ENCODE measurements at places on chromosomes 6 and 20.

DNA sequence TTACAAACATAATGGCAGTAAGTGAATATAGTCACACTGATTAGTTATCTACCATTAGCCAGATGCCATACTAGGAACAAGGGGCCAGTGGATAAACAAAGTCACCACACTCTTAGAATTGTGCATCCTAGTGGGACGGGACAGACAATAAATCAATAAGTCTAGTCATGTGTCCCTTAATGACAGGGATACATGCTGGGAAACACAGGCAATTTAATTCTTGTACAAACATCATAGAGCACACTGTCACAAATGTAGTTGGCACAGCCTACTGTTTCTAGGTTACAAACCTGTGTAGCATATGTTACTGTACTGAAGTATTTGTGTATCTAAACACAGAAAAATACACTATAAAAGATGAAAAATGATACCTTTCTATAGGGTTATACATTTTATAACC is 123.0 kb upstream of the FAM184A start:
- DNase-seq: no peak

- no peak for DNase-seq
Measured at GRCh38 chr6:53916804-53917463, 122.1 kb downstream of the LRRC1 start.

- DNase-seq: peak; percentile 52
Measured at GRCh38 chr6:151391471-151392413, at the start of gene ZBTB2. Gene ZBTB2 (minus strand): TSS chr6:151391559. CDS start chr6:151373637, 17,922 bp downstream.

DNA sequence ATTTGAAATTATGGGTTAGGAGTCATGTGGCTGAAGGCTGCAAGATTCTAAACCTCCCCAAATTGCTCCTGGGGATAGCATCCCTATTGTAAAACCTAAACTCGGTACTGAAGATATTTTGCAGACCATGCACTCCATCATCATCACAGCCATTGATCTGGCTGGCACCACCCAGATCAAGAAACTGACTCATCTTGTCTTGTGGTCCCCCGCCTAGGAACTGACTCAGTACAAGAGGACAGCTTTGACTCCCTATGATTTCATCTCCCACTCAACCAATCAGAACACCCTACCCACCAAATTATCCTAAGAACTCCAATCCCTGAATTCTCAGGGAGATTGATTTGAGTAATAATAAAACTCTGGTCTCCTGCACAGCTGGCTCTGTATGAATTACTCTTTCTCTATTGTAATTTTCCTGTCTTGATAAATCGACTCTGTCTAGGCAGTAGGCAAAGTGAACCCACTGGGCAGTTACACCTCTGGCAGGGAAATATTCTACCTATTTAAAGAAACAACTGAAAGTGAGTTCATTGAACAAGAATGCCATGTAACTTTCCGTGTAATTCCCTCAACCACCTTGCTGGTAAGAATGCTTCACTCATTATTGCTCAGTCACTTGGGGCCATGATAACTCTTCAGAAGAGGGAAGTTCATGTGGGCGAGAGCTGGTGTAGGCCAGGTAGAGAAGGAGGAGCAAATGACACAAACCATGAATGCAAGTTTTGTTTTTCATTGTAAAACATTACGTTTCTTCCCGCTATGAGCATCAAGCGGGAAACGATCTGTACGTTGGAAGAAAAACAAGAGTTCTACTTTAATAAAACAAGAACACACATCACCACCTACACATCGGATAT is 602.9 kb upstream of the ARID1B start:
- DNase-seq: no peak

GRCh38 chr20:56376331-56376730 is 15.7 kb downstream of the AURKA start:
- DNase-seq: no peak

DNA sequence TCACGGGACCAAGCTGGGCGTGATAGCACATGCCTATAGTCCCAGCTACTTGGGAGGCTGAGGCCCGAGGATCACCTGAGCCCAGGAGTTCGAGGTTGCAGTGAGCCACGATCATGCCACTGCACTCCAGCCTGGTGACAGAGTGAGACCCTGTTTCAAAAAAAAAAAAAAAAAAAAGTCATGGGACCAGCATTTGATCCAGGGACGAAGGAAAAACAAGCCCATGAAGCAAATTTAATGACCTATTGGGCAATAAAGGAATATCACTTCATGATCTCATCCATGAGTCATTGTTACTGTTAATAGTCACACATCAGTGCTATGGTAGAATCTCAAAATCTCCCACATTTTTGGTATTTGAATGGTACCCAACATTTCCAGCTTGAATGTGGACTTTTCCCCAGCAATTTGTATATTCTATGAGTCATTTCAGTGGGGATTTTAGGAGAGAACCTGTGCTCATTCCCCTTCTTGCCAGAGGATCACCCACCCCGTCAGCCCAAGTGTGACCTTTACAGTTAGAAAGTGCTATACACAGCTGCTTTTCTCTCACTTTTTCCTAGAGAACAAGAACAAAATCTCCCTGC is 8.5 kb upstream of the SOD2 start:
- DNase-seq: no peak

DNA sequence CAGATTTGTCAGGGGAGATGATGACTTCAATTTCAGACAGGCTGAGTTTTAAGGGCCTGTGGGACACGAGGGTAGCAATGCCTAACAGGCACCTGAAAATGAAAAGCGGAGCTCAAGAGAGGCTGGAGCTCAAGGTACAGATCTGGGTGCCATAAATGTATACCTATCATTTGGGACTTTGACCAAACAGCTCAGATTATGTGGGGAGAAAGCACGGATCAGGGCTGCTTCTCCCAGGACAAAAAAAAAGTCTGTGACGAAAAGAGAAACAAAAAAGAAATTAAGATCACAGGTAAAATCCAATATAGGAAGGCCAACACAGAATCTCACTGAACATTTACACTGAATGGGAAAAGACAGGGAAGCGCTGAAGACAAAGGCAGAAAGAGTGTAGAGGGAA is 1.9 kb downstream of the PRELID3B start:
- DNase-seq: no peak

- no peak for DNase-seq
Measured at GRCh38 chr6:48817333-48818051, 645.6 kb downstream of the MMUT start.

DNA sequence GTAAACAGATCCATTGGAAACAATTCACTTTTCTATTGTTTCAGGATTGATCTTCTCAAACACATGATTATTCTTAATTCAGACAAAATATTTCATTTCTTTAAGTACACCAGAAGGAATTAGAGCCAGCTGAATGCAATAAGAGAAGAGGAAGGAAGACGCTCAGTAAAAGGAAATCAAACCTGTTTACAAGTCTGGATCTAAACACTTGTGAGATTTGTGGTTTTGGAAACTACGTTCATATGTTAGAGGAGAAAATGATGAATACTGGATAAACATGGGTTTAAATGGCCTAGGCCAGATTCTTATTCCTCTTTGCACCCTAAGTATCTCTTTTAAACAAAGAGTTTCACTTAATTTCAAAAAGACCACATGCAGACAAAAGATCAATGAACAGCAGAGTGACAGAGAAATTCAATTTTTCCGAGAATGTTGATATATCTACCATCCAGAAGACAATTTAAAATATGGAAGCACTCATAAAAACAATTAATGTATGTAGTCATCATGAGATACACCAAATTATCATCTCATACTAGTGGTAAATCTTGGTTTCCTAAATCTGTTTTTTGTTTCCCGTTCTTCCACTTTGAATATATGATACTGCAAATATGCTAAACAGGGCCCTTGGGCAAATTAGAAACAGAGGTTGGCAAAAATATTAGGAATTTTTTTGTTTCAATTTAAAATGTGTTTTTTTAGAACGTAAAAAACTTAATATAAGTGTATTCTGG is 703.5 kb upstream of the CITED2 start:
- no peak for DNase-seq

DNA sequence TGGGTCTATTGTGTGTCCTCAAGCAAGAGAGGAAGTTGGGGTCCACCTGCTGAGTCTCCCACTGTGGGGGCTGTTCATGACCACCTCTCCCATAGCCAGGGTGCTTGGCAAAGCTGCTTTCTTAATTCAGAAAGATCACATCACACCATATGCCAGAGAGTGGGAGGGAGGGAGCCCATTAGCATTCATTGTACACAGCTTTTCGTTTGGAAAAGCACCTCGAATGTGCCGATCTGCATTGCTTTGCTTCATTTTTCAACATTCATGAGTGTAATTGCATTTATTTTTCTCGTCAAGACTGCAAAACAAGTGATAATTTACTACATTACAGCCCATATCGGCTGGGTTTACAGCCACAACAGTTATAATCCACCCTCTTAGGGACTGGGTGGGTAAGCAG is 327.3 kb downstream of the PTPRT start:
- no peak for DNase-seq

GRCh38 chr20:53825282-53825681 is 231.6 kb upstream of the ZNF217 start:
- no peak for DNase-seq

- no peak for DNase-seq
Measured at GRCh38 chr20:62755817-62756724, 40.2 kb upstream of the MRGBP start.

GRCh38 chr20:13113731-13114130 is 105.0 kb downstream of the SPTLC3 start:
- no peak for DNase-seq

GRCh38 chr6:111445861-111446267 is 37.2 kb downstream of the REV3L start:
- no peak for DNase-seq

- DNase-seq: no peak
Measured at GRCh38 chr20:52242237-52243230, 51.0 kb upstream of the ZFP64 start.

- no peak for DNase-seq
Measured at GRCh38 chr20:4491643-4492042, 230.1 kb upstream of the PRND start.

DNA sequence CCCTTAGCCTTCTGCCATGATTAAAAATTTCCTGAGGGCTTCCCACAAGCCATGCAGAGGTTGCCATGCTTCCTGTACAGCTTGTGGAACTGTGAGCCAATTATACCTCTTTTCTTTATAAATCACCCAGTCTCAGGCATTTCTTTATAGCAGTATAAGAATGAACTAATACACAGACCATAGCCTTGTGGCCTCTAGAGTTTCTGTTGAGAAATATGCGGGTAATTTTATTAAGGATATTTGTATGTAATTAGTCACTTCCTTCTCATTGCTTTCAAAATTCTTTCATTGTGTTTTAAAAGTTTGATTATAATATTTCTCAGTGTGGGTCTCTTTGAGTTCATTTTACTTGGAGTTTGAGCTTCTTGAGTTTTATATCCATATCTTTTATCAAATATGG is 484.9 kb downstream of the COL12A1 start:
- no peak for DNase-seq

GRCh38 chr6:147449405-147450161 is 58.9 kb upstream of the SAMD5 start:
- DNase-seq: no peak

- no peak for DNase-seq
Measured at GRCh38 chr6:10362300-10362699, 52.6 kb downstream of the TFAP2A start.

DNA sequence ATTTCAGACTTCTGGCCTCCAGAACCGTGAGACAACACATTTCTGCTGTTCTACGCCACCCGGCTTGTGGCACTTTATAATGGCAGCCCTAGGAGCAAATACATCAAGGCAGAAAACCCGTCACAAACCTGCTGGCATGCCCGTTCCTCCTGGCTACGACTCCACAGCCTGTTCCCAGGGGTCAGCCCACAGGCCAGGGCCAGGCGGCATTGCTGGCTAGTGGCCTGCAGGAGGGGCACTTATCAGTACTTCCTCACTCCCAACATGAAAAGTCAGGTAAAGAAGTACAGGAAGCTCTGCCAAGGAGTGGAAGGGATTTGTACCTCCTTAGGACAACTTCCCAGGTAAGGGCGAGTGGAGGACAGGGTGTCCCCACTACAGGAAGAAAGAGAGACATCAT is 223.1 kb upstream of the AGPAT4 start:
- DNase-seq: no peak

DNA sequence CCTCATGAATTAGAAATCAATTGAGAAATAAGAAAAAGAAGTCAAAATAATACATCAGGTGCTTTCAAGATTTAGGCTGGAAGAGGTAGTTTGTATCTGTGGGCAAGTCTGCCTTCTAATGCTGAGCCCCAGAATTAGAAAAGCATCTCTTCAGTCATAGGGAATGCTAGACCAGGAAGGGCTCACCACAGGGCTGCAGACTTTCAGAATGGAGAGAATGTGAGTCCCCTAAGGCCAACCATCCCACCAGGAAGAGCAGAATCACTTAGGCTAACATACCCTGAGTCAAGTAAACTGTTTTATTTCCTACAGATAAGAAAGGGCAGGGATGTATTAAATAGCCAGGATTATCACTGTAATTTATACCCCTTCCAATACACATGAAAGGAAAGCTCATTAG is 510.2 kb downstream of the RNF144B start:
- DNase-seq: no peak

DNA sequence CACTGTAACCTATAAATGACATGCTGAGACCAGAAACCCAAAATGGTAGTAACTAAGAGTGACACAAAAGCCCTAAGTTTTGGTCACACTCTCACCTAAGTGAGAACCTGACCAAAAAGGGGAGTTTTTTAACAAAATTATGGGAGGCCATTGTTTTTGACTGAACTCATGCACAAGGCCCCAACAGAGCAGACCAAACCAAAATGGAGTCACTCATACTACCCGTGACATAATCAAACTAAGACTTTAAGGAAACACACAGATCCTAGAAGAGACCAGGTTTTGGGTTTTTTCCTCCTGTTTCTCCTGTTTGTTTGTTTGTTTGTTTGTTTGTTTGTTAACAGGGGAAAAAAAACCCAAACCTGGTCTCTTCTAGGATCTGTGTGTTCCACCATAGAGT is 49.2 kb upstream of the MRAP2 start:
- DNase-seq: no peak

- no peak for DNase-seq
Measured at GRCh38 chr6:12483712-12484111, 193.6 kb downstream of the EDN1 start.

- no peak for DNase-seq
Measured at GRCh38 chr6:25352285-25352684, 73.1 kb downstream of the CARMIL1 start.

DNA sequence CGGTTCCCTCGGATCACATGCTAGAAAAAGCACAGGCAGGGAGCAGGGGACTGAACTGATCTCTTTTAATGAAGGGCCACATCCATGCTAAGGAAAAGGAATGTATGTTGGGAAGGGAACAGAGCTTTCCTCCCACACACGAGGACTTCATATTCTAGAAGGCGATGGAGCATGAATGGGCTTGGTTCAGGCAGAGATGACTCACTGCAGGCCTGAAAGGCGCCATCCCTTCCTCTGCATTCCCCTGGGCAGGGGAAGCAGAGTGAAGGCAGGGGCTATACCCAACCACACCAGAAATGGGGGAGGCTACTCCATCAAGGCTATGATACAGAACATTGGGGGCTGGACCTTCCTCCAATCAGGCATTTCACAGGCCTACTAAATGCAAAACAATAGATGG is 30.6 kb downstream of the ELMO2 start:
- DNase-seq: no peak

GRCh38 chr20:10565191-10565921 is 108.4 kb downstream of the JAG1 start:
- no peak for DNase-seq
